AG08396 (cell line): ENCODE measurements at places on chromosomes 5 and 9.

DNA sequence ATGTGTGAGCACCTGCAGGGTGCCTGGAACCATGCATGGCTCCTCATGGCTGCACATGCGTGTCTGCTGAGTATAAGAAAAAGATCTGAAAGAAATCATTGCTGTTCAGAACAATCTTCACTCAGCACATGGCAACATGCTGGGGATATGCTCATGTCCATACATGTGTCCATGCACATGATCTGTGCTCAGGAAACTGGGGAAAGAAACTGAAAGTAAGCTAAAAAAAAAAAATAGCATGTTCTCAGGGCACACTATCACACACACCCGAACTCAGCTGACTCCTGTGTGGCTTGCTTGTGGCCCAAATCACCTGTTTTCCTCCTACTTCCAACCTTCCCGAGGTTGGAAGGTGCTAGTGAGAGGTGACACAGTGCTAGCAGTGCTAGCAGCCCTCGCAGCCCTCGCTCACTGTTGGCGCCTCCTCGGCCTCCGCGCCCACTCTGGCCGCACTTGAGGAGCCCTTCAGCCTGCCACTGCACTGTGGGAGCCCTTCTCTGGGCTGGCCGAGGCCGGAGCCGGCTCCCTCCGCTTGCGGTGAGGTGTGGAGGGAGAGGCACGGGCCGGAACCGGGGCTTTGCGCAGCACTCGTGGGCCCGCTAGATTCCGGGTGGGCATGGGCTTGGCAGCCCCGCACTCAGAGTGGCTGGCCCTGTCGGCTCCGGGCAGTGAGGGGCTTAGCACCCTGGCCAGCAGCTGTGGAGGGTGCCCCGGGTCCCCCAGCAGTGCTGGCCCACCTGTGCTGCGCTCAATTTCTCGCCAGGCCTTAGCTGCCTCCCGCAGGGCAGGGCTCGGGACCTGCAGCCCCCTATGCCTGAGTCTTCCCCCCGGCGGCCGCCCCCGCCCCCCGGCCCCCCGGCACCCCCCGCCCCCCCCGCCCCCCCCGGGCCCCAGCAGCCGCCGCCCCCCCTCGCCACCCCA is 76.0 kb downstream of the GADD45G start:
- no peak for DNase-seq

- DNase-seq, result no peak
Measured at GRCh38 chr5:154776167-154776566, 21.0 kb downstream of the LARP1 start.

GRCh38 chr5:5968981-5969380 is 409.4 kb downstream of the MED10 start:
- no peak for DNase-seq

DNA sequence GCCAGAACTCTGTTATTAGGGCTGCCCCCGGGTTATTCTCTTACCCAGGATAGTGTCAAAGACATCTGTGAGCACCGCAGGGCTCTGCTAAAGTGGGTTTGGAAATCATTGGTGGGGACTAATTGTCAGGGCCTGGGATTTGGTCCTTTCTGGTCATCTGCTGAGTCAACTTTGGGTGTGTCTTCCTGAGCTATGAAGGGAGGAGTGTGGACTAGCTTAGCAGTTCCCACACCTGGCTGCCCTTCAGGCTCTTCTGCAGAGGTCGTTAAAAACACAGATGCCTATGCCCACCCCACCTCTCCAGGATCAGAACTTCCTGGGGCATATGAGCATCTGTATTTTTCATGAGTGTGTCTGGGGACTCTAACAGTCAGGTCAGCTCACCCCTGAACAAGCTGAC is 352.2 kb downstream of the SLIT3 start:
- no peak for DNase-seq

- no peak for DNase-seq
Measured at GRCh38 chr5:35094948-35095347, 47.2 kb upstream of the AGXT2 start.

DNA sequence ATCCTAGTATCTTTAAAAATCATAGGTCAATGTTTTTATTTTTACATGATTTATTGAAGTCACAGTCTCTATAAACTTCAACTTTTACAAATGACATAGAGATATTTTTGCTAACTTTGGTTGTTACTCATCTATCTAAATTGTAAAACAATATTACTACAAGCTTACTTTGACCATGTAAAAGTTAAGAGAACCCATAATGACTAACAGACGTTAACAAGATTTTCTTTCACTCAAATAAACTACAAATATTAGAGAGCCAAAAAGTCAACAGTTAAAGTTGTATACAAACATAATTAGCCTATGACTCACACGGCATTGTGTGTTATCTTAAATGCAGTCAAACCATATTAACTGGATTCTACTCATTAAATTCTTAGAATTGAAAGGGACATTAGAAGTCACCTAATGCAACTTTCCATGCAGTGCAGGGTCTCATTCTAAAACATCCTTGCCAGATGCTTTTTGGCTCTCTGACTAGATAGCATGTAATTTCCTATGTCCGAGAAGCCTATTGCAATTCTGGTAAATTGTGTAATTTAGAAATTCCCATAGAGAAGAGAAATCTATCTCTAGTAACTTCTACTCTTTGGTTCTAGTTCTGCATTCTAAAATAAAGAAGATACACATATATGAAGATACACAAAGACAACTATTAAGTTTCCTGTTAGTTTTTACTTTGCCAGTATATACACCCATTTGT is 42.2 kb upstream of the UGT3A2 start:
- no peak for DNase-seq
